Islet precursor cell (in vitro differentiated cells): ENCODE measurements at places on chromosomes 1 and 21.

GRCh38 chr21:32415451-32416398 lies 3.2 kb downstream of the EVA1C start:
- DNase-seq, result no peak

- no peak for DNase-seq
Measured at GRCh38 chr1:155971910-155972809, 6.2 kb downstream of the ARHGEF2 start.

DNA sequence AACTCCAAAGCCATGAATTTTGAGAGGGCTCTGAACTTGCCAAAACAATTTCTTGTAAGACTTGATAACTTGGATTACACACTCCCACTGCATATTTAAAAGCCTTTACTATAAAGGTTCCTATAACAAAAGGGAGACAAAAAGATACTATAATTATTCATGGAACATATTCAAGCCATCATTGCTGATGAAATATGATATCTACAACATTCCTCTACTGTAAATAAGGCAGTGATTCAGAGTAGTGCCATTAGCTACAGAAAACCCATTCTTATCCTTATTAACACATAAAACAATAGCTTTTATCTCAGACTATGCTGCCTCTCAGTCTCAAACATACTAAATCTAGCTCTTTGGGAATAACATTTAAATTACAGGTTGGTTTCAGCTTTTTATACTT lies 675.5 kb upstream of the CXADR start:
- no peak for DNase-seq

- no peak for DNase-seq
Measured at GRCh38 chr1:9231648-9232332, 2.8 kb upstream of the H6PD start.

- DNase-seq, result no peak
Measured at GRCh38 chr1:18118078-18118477, 10.5 kb downstream of the IGSF21 start.

- no peak for DNase-seq
Measured at GRCh38 chr1:64525116-64525686, 55.3 kb downstream of the CACHD1 start.

DNA sequence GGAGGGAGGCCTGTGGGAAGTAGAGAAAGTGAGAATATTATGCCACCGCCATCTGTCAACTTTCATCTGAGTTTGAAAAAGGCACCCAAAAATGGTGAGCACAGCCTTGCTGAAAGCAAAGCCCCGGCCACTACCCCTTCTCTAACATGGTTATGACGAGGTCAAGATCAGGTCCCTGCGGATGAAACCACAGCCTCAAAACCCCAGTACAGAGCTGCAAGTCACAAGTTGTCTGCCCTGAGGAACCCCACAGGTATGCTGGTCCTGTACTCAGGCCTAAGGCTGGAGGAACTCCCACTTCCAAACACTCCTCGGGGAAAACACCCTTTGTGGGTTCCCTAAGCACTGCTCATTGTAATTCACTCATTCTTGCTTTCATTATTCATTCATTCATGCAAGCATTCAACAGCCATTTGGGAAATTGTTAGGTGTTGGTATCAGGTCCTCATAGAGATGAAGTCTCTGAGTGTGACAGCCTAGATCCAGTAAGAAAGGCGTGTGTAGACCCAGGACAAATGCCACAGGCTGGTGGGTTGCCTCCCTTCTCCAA lies 216.6 kb upstream of the EDN2 start:
- no peak for DNase-seq
